ENCODE measurements at places on chromosomes 11 and 22.

DNA sequence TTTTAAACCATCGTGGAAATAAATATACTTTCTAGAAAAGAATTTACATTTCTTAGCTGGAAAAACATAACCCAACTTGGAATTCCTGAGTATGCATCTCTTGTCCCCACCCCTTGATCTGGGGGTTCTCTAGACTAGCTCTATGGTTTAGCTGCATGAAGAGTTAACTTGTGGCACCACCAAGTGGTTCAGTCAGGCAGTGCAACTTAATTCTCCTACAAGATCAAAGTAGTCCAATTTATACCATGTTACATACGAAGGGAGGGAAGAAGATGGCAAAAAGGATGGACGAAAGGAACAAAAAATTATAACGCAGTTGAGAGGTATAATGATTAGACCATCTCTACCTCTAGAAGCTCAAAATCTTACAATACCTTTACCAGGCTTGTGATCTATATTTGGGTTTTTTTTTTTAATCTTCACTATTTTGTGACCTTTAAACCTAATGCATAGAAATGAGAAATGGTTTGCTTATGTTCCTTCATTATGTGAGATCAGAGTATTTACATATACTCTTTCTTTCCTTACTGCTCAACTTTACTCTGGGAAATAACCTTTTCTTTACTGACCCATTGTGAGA, 28.5 kb upstream of the ALKBH3 start:
- DNase-seq = peak; percentile 78

- no peak for DNase-seq
These were observed 28.5 kb upstream of the CD82 start for GRCh38 chr11:44536788-44537516.

- DNase-seq = no peak
These were observed 4.4 kb downstream of the SEC14L6 start for GRCh38 chr22:30541961-30542810.

DNA sequence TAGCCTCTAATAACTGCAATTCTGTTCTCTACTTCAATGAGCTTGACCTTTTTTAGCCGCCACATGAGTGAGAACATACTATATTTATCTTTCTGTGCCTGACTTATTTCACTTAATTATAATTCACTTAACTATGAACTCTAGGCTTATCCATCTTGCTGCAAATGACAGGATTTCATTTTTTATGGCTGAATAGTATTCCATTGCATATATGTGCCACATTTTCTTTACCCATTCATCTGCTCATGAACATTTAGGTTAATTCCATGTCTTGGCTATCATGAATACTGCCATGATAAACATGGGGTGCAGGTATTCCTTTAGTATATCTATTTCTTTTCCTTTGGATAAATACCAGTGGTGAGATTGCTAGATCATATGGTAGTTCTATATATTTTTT, 85.2 kb downstream of the CWC15 start:
- no peak for DNase-seq

- no peak for DNase-seq
These were observed 618.9 kb downstream of the BRD1 start for GRCh38 chr22:49208768-49209252.

DNA sequence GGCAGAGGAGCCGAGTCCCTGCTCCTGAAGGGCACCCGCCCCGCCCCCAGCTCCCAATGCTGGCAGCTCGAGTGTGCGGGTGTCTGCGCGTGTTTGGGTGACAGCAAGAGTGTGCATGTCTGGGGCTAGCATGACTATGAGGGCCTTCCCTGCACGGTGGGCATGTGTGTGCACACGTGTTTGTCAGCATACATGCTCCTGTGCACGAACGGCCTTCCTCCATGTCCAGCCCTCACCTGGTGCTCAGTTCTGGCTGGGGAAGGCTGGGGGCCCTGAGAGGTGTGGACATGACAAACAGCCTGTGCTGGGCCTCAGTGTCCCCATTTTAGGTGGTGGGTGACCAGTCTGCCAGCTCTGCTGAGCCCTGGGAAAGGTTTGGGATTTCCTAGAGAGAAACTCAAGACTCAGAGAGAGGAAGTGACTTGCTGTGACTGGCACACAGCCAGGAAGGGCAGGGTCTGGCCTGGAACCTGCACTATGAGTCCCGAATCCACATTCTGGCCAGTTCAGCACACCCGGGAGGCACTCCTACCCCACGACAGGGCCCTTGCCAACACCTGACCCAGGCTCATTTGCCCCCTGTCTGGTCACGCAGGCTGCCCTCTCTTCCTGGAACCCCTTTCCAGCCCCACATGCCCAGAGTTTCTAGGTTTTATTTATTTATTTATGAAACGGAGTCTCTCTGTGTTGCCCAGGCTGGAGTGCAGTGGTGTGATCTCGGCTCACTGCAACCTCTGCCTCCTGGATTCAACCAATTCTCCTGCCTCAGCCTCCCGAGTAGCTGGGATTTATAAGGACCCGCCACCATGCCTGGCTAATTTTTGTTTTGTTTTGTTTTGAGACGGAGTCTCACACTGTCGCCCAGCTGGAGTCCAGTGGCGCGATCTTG, 3.3 kb upstream of the SHISA8 start:
- peak; percentile 59 for DNase-seq

- DNase-seq = no peak
These were observed 18.1 kb downstream of the TOM1 start for GRCh38 chr22:35317680-35318290.

GRCh38 chr22:43375951-43376455, 32.8 kb upstream of the SCUBE1 start:
- no peak for DNase-seq

DNA sequence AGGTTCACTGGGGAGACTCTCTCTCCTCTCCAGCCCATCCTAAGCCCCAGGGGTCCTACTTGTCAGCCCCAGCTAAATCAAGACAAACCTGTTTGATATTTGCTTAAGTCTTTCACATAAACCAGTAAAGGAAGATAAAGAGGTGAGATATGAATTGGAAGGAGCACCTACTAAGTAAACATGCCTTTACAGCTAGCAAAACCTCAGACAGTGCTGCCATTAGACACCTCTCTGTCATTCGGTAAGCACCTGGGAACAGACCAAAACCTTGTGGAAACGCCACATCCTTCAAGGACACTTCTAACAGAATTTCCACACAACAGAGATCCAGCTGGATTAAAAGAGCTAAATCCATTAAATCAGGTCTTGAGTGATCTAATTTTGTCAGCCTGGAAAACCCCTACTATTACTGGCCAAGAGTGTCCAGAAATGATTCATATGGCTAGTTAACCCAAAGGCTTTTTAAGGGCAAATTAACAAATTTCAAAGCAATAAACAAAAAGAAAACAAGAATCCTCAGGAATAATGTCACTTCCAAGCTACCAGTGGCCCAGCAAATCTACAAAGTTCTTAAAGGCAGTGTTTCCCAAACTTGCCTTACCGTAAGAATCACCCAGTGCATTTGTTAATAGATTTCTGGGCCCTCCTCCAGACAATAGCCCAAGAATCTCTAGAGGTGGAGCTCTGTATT, 2.4 kb downstream of the VPS37C start:
- no peak for DNase-seq

- no peak for DNase-seq
These were observed 42.0 kb upstream of the FIBIN start for GRCh38 chr11:26951809-26952515.

- DNase-seq = no peak
These were observed 3.2 kb upstream of the MRPL23 start for GRCh38 chr11:1943977-1944376.

All from COLO829 (cell line).